Activated T-helper 1 cell treated with Interleukin-2 at 50 U/mL for 16 hours (primary cell): ENCODE measurements at places on chromosomes 2 and 18.

DNA sequence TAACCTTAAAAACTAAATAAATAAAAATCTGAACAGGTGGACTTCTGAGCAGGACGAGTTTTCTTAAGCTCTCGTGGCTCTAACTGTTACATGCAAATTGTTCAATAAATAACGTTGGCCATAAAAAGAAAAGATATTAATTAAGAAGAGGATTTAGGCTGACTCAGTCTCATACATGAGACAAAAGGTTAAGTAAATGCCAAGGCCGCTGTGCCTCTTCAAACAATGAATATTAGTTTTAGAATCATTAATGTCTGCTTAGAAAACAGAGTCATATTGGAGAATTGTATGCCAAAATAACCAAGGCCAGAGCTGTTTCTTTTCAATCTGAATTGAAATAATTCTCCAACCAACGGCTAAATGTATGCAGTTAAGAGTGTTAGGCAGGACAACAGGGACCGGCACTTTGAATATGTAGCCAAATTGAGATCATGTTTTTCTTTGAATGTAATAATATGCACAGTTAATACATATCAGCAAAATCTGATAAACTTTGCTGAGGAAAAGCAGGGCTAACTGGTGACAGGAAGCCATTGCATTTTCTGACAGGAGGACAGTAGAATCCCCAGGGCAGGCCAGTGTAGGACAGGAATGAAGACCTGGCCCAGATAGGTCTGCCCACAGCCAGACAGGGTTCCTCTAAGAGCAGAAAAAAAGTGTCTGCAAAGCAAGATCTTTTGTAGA is 1041.4 kb upstream of the FANCL start:
- DNase-seq: no peak

DNA sequence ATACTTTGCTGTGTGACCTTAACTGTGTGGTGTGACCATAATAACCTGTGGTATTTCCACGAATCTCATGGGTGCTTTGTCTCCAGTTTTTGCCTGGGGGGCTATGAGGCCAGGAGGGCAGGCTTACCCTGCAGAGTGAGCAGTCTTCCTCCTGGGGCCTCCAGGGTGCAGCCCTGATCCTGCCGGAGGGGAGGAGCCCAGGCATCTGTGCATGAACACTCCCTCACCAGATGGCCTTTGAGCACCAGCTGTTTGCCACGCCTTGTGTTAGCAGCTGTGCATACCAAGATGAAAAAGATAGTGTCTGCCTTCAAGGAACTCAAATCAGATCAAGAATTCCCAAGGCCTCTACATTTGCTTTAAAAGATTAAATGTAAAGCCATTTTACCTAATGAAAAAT is 75.0 kb upstream of the RBM44 start:
- no peak for DNase-seq

- no peak for DNase-seq
These were observed 60.0 kb downstream of the RNF144A start for GRCh38 chr2:6977113-6977741.

DNA sequence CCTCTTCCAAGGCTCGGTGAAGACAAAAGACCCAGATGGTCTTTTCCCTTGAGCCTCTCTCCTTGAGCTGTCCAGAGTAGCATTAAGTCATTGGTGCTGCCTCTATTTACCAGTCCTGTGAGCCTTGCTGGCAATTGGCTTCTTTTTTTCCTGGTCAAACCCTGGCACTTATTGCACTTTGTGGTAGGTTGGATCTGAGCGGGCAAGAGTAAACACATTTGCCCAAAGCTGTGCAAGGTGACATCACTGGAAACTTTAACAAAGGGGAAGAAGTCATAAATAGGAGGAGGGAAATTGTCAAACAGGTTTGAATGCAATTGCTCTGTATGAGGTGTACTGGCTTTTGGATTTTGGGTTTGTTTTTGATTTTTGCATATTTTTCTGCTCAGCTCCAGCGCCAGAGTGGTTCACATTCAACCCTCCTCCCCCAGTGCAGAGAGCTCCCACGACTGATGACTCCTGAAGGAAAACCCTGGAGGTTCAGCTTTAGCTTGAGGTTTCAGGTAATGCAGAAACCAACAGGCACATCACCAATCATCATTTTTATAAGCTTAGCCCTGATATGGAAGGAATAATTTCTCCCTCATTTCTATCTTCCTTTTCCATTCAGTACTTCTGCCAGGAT is 8.3 kb downstream of the KCNE4 start:
- no peak for DNase-seq

- no peak for DNase-seq
These were observed at the start of gene KYNU for GRCh38 chr2:142877216-142877838. Gene KYNU (plus strand): TSS chr2:142877664. CDS start chr2:142885368, 7,704 bp downstream.

- no peak for DNase-seq
These were observed 91.7 kb upstream of the STON1 start for GRCh38 chr2:48438266-48438665.

GRCh38 chr18:38450876-38451275 is 885.3 kb upstream of the CELF4 start:
- no peak for DNase-seq

DNA sequence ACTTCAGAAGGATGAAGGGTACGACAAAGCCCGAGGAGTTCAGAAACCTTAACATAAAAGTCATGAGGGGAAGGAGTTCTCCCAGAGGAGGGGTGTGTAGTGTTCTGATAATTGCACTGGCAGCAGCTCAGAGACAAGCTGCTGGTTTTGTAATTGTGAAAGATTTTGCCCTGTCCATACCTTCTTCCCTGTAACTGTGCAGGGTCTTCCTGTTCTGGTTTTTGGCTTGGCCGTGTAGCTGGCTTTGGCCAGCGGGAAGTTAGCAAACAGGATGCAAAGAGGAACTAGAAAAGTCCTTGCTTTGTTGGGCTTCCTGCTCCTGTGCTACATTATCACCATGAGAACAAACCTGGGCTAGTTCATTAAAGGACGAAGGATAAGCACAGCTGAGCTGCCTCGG is 160.8 kb downstream of the LPIN1 start:
- DNase-seq: no peak

GRCh38 chr2:238709325-238710025 is 138.4 kb upstream of the TWIST2 start:
- no peak for DNase-seq

- DNase-seq: no peak
These were observed 14.5 kb downstream of the CREG2 start for GRCh38 chr2:101372792-101373191.

GRCh38 chr18:25827228-25827627 is 263.2 kb downstream of the SS18 start:
- no peak for DNase-seq

DNA sequence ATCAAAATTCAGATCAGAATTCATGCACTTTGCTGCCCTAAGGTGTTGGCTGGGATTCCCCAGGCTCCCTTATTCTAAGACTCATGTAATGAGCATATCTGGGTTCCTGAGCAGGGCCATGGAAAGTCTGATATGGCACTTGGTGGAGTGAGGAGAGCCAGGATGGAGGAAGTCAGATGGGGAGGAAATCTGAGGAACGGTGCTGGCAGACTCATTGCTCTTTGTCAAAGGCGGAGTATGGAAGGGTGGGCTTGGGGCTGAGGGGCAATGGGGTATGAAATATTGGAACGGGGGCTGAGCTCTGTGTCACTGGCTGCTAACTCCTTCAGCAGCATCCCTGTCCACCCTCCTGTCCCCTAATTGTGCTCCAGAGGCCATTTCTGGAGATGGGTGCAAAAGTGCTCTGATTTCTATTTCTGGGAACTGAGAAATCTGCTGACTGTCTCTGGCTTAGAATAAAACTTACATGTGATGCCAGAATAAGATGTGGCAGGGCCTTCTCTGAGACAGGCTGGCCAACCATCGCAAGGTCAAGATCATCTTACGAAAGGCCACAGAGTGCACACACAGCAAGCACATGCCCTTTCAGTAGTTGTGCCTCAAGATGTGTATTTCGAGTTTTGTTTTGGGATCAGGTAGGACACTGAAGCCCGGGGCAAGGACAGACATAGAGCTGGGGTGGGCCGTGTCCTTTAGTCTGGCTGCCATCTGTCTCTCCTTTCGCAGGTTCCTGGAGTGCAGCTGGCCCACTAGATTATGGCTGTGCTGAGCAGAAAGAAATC is 480.0 kb upstream of the HS6ST1 start:
- no peak for DNase-seq

GRCh38 chr2:162256591-162256991 is 13.3 kb upstream of the FAP start:
- no peak for DNase-seq

- DNase-seq: peak; percentile 13
These were observed 42.1 kb upstream of the GALR1 start for GRCh38 chr18:77207540-77207939.

- DNase-seq: no peak
These were observed 166.3 kb upstream of the TNP1 start for GRCh38 chr2:217026161-217026560.

GRCh38 chr2:136141510-136142149 is 23.7 kb upstream of the CXCR4 start:
- DNase-seq: no peak

DNA sequence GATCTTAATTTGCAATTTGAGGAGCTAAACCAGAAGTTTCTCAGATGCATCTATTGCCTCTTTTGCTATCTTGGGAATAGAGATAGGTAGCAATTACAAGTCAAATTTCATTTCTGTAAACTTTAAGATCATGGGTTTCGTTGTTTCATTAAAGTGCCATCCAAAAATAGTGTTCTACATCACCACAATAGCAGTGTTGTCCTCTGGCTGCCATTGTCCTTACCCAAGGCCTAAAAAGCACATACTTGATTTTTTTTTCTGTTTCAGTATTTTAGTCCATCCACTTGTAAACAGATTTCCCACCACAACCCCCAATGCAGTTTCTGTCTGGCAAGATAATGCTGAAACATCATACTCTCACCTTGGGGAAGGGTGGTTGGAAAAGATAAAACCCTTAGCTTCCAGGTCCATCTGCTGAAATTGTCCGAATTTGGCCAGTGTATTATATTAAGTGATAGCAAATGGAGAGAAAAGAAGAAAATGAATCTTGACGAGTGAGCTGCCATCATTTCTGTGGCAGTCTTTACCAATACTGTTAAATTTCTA is 136.2 kb downstream of the LCLAT1 start:
- no peak for DNase-seq

DNA sequence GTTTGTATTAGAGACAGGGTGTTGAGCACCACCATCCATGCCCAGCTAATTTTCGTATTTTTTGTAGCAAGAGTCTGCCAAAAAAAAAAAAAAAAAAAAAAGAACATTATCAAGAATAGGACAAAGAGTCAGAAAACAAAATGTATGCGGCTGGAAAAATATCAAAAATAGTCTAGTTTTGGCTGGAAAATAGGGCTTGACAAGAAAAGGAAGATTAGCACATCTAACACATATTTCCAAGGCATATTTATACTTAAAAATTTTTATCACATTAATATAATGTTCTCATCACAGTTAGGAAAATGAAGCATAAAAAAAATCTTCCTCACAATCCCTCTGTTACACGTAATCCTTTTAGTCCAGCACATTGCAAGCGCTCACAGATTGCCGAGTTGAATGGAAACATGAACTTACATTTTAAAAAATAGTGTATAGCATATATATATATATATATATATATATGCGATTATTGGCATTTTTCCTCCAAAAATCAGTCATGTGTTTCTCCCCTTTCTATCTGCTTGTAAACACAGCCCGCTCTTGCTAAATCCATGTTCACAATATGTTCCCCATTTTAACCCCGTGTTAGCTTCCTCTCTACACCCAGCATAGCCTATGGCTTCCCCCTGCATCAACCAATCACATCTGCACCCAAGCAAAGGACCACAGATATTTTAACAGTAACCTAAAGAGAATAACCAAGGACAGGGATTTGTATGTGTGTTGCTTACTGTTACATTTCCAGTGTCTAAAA is 183.0 kb downstream of the AFF3 start:
- DNase-seq: no peak

DNA sequence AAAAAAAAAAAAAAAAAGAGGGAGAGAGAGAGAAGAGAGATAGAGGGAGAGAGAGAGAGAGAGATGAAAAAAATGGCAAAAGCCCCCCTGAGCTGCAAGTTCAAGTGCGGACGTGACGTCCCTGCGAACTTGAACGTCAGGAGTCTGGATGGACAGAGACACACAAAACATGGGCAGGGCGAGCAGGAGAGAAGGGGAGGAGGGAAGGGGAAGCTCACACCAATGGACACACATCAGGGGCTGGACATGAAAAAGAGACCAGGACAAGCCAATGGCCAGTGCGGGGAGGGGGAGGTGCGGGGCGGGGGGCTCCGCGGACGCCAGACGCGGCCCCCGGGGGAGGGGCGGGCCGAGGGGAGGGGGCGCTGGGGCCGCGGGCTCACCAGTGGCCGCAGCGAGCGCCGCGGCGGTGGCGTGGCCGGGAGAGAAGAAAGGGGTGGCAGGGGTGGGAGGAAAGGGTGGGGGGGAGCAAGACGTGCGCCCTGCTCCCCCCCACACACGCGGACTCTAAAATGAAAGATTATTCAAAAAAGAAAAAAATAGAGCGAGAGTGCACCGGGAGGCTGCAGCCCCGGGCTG is at the start of gene BCL11A:
Gene BCL11A (minus strand): TSS at position 160 of the 579 bp plus-strand sequence. CDS start 384 bp downstream, outside the sequence.
- no peak for DNase-seq

DNA sequence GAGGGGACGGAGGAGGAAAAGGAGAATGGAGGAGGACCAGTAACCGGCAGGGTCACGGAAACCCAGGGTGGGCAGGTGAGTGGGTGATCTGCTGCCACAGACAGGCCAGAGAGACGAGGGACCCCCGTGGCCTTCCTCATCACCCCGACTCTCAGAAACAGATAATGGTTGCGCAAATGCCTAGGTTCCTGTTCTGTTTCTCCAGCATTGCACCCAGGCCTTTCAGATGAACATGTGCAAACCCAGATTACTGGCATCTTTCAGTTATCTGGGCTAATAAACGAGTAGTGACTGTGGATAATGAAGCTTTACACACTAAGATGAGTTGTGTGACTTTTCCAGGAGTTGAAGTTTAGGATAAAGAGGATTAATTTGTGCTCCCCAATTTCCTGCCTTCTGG is 46.5 kb downstream of the TET3 start:
- DNase-seq: no peak

- no peak for DNase-seq
These were observed 8.1 kb downstream of the HAT1 start for GRCh38 chr2:171930385-171930784.

- no peak for DNase-seq
These were observed 3.1 kb downstream of the ANXA4 start for GRCh38 chr2:69745035-69745434.

GRCh38 chr18:46109386-46109785 is 5.2 kb downstream of the HAUS1 start:
- DNase-seq: no peak

- DNase-seq: no peak
These were observed 766 bp downstream of the MFF start for GRCh38 chr2:227325839-227326195.

GRCh38 chr2:151380580-151381235 is 23.3 kb downstream of the TNFAIP6 start:
- no peak for DNase-seq
